ENCODE measurements at places on chromosomes 6 and 20. TPM values are rescaled to one million over a fixed set of nuclear protein-coding genes. Genes with fewer than 3 reads are reported as not detected.
A peak's percentile ranks its signal among the peaks of the same experiment; 100 is the strongest.

DNA sequence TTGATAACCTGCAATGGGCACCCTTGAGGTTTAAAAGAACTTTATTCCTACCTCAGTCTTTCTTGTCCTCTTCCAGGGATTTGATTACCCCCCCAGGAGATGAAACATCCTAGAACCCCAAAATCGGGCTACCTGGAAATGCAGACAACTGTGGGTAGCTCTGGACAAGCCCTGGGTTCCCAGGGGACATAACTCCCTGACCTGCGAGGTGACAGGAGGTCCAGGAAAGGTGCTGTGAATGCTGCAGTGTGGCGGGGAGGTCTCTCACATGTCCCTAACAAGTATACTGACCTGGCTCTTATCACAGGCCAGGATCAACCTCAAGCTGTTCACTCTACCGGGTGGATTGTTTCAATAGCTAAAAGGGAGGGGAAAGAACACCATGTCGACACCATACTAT, 11.6 kb downstream of the JAG1 start:
- no peak for DNase-seq
- no peak overlapping the region for H3K27ac ChIP-seq
- no peaks in the 10 kb centered on the region for H3K4me1 ChIP-seq
- no peak overlapping the region for H3K4me3 ChIP-seq

DNA sequence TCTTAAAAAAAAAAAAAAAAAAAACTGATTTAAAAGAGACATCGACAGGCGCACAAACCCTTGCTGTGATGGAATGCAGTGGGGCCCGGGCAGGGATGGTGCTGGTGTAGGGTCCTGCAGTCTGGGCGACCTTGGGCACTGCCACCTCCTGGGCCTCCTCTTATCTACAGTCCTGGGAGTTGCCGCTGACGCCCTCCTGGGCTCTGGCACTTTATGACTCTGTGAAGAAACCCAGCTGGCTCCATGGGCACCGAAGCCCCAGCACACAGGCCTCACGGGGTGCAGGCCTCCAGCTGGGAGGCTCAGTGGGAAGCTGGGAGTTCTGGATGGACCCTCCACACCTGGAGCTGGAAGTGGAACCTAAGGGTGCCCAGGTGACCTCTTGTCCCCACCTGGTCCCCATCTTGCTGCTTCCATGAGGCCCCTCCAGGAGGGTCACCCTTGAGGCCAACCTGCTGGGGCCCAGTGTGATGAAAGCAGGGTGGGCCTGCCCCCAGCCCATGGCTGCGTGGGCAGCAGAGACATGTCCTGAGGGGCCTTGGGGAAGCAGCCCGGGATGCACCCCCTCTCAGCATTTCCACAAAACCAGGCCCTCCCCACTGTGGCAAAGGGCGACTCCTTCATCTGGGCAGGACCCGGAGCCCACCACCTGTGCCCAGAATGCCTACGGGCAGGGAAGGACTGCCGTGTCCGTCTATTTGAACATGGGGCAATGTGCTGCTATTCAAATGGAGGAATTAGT, 104.9 kb downstream of the ASXL1 start:
- H3K27ac ChIP-seq: no peak overlapping the region
- no peak for DNase-seq
- H3K4me3 ChIP-seq: no peak overlapping the region
- peaks cover 32% of the 10 kb centered on the region for H3K4me1 ChIP-seq

GRCh38 chr6:56956491-56956890, 1.6 kb downstream of the BEND6 start:
- peaks cover 19% of the 10 kb centered on the region for H3K4me1 ChIP-seq
- H3K36me3 ChIP-seq: no peaks in the 10 kb centered on the region
- no peak overlapping the region for H3K4me3 ChIP-seq
- DNase-seq: no peak

DNA sequence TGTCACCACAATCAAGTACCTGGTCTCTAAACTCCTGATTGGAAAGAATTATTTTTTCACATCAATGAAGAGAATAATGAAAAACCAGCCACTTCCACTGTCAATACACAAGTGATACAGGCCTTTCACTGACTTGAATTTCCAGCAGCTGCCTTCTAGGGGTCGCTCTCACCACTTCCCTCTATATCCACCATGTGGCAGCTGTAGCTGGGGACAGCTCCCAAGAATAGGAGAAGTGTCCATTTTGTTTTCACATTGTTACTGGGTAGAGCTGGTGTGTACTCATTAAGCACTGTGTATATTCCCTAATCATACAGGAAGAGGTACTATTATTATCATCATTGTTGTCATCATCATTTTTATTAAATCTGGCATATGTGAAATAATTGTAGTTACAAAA, 438.4 kb upstream of the SPTLC3 start:
- no peaks in the 10 kb centered on the region for H3K4me1 ChIP-seq
- no peaks in the 10 kb centered on the region for H3K36me3 ChIP-seq
- H3K27ac ChIP-seq: no peak overlapping the region
- no peak for DNase-seq
- no peaks in the 10 kb centered on the region for H3K27me3 ChIP-seq

GRCh38 chr6:37587866-37588734, 88.4 kb upstream of the CCDC167 start:
- no peak overlapping the region for H3K27ac ChIP-seq
- no peak overlapping the region for H3K4me3 ChIP-seq
- H3K4me1 ChIP-seq: peaks cover 5% of the 10 kb centered on the region
- H3K36me3 ChIP-seq: no peaks in the 10 kb centered on the region
- no peak for DNase-seq

- H3K4me3 ChIP-seq: no peak overlapping the region
- H3K27ac ChIP-seq: no peak overlapping the region
- H3K36me3 ChIP-seq: peaks cover 65% of the 10 kb centered on the region
- H3K4me1 ChIP-seq: peaks cover 24% of the 10 kb centered on the region
- H3K27me3 ChIP-seq: no peaks in the 10 kb centered on the region
Measured at GRCh38 chr6:15504040-15504495, 158.8 kb downstream of the DTNBP1 start.

- H3K4me3 ChIP-seq: no peak overlapping the region
- H3K4me1 ChIP-seq: peaks cover 74% of the 10 kb centered on the region
- H3K36me3 ChIP-seq: peaks cover 90% of the 10 kb centered on the region
- peak overlapping the region; percentile 8 for H3K27ac ChIP-seq
- no peaks in the 10 kb centered on the region for H3K27me3 ChIP-seq
- no peak for DNase-seq
Measured at GRCh38 chr20:24966317-24967012, 17.4 kb downstream of the CST7 start.

Gene SLC32A1
- not detected for total RNA-seq

Gene C6orf47
- total RNA-seq: 29.9 TPM

DNA sequence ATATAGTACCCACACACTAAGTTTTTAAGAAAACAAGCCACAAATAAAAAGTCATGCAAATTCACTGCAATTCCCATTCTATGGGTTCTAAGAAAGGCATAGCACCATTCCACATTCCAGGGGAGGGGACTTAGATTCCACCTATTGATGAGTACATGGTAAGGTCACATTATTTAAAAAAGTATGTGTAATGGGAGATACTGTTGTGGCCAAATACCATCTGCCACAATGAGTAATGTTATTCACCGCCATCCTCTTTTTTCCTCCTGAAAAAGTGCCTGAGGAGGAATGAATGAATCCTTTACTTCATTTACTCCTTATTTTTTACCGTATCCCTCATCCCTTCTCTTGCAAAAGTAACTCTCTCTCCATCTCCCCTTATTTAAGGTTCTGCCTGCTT, 27.0 kb upstream of the ADGRF1 start:
- H3K4me1 ChIP-seq: no peaks in the 10 kb centered on the region
- H3K4me3 ChIP-seq: no peak overlapping the region
- no peaks in the 10 kb centered on the region for H3K36me3 ChIP-seq
- DNase-seq: no peak

Gene RAD21L1
- total RNA-seq: not detected

- peaks cover 2% of the 10 kb centered on the region for H3K36me3 ChIP-seq
- H3K27me3 ChIP-seq: no peaks in the 10 kb centered on the region
- H3K27ac ChIP-seq: no peak overlapping the region
- DNase-seq: no peak
- H3K4me3 ChIP-seq: no peak overlapping the region
Measured at GRCh38 chr6:26629359-26629758, 30.2 kb downstream of the ZNF322 start.

Gene FNDC11
- 0.75 TPM for total RNA-seq

Measured in natural killer cell (primary cell).